ENCODE measurements at places on chromosomes 16 and 17.

DNA sequence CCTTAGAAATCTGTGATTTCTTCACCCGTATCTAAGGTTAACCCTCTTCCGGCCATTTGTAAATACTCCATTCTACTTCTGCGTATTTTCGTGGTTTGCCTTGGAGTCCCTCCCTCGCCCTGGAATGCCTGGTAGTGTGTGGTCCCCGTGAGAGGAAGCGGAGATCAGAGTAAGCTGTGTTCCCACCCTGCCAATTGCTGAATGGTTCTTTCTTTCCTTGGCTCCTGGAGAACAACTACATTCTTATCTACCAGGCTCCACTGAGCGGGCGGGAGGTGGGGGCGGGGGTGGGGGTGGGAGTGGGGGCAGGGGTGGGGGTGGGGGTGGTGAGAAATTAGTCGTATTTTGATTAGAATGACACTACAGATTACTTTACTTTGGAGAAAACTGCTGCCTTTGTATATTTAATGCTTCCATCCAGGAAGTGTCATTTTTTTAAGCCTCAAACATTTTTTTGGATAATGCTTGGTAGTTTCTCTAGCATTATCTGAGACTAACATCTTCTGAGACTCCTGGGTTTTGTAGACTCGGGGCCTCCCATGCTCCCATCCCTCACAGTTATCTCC lies 20.9 kb upstream of the FASN start:
- no peak for DNase-seq

- no peak for DNase-seq
These were observed 143.9 kb upstream of the SHISA6 start for GRCh38 chr17:11097121-11097520.

DNA sequence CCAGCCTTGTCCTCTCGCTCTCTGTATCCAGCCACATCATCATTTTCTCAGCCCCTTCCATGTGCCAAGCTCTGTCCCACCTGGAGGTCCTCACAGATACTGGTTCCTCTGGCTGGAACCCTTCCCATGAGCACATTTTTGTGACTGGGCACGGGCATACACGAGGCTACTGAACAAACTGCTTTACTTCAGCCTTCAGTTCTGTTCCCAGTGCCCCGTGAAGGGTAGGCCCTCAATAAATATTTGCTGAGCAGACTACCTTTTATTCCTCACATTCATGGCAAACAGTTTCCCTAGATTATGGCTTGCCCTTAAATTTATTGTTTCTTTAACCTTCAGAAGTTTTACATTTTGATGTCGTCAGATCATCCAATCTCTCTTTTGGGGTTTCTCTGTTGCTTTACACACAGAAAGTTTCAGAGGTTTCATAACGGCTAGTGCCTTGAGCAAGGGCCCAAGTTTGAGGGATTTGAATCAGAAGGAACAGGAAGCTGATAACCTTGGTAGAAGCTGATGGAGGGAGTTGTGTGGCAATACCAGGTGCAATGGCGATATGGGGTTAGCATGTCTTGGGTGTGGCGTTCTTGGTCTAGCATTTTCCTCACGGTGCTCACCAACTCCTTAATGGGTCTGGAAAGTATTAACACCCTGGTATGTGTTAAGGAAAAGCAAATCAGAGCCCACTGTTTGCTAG lies 27.8 kb downstream of the TMEM92 start:
- DNase-seq: no peak

- no peak for DNase-seq
These were observed 5.8 kb downstream of the SEZ6L2 start for GRCh38 chr16:29893553-29893952.

- DNase-seq: no peak
These were observed 1051.4 kb upstream of the RBFOX1 start for GRCh38 chr16:6281274-6281673.

- DNase-seq: no peak
These were observed 25.5 kb upstream of the CBX4 start for GRCh38 chr17:79864617-79865250.

GRCh38 chr16:30602616-30603277 lies 7.4 kb downstream of the ZNF689 start:
- no peak for DNase-seq

GRCh38 chr17:58091024-58091567 lies 7.9 kb downstream of the DYNLL2 start:
- no peak for DNase-seq

DNA sequence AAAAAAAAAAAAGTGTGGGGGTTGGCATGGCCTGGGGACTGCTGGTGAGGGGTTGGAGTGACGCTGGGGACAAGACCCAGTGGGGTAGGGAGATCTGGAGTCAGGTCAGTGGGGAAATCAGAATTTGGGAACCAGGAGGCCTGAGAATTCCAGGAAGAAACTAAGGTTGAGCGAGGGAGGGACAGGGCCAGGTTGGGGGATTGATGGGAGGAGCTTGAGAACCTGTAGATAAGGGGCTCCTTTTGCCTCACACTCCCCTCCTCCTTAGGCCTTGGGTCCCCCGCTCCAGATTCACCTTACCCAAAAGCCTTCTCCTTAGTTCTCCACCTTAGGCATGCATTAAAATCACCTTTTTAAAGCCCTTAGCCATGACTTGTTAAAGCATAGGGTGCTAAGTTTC lies 8.3 kb upstream of the PYDC1 start:
- DNase-seq: no peak

GRCh38 chr17:64255764-64256163 lies 7.3 kb downstream of the TEX2 start:
- DNase-seq: no peak

GRCh38 chr16:79381603-79382042 lies 218.9 kb downstream of the MAF start:
- DNase-seq: no peak

- no peak for DNase-seq
These were observed 889 bp downstream of the MBTD1 start for GRCh38 chr17:51258756-51259563.

DNA sequence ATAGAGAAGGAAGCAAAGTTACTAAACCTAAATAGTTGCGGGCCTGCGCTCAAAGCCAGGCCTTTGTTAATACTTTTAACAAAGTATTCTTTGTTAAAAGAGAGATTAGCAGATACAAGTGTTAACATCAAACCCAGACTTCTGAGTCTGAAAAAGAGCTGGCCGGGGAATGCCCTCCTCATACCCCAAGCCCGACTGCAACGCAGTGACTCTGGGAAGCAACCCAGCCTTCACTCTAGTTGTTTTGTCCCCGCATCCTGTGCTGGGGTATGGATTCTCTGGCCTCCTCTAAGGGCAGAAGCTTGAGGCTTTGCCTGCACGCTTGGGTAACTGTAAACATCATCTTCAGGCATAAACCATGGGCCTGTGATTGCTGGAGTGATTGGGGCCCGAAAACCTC lies 48.3 kb downstream of the ADCY7 start:
- DNase-seq: no peak

GRCh38 chr16:872436-873242 lies 72.1 kb upstream of the GNG13 start:
- DNase-seq: no peak

DNA sequence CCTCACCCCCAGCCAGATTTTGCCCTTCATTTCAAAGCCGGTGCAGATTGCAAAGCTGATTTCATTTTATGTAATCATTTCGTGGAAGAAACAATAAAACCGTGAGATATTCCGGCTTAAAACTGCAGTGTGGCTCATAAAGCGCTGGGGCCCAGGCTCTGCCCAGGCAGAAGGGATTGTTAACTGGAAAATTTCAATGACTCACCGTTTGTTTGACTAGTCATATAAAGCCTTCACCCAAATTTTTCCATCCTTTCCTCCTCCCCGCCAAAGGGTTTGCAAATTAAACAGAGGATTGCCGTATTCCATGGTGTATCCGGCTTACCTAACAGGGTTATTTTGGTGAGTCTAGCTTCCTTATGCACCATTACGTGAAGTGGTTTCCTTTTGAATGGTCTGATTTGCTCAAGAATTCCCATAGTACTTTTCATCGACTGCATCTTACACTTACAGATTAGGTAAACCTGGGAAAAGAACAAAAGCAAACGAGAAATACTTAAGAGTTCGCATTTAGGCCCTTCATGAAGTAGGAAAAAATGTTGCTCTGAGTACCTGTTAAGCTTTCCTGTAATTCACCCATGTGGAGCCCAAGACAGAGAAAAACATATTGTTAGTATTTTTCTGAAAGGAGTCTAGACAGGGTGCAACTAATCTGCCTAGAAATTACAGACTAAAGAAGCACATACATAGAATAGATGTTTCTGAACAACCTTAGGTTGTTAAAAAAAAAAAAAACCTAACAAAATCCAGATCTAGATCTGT lies 949 bp upstream of the GSPT1 start:
- DNase-seq: no peak

DNA sequence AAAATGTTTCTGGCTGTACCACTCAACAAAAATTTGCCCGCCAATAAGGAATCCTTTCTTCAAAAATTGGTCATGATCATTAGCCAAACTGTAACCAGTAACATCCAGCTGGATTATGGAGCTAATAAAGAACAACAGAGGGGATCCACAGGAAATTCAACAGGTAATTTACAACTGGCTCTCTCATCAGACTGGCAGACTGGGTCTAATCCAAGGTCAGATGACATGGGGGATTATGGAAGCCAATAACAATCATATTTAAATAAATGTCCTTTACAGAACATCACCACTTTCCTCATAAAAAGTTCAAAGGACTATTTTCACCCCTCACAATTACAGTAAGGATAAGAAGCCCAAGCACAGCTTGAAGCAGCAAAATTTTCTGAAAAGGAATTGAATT lies 66.4 kb downstream of the KANSL1 start:
- DNase-seq: no peak

GRCh38 chr17:44356241-44356640 lies 7.4 kb downstream of the FAM171A2 start:
- DNase-seq: no peak

- DNase-seq: no peak
These were observed at the start of gene NOTUM for GRCh38 chr17:81961087-81961511. Gene NOTUM, minus strand, starts transcription at chr17:81961187. Its CDS starts 278 bp downstream, at chr17:81960909.

- DNase-seq: no peak
These were observed 4.3 kb downstream of the TBCD start for GRCh38 chr17:82756166-82756565.

GRCh38 chr16:85991856-85992255 lies 92.9 kb downstream of the IRF8 start:
- no peak for DNase-seq

- peak; percentile 52 for DNase-seq
These were observed 543 bp downstream of the TMUB2 start for GRCh38 chr17:44187131-44187899.

DNA sequence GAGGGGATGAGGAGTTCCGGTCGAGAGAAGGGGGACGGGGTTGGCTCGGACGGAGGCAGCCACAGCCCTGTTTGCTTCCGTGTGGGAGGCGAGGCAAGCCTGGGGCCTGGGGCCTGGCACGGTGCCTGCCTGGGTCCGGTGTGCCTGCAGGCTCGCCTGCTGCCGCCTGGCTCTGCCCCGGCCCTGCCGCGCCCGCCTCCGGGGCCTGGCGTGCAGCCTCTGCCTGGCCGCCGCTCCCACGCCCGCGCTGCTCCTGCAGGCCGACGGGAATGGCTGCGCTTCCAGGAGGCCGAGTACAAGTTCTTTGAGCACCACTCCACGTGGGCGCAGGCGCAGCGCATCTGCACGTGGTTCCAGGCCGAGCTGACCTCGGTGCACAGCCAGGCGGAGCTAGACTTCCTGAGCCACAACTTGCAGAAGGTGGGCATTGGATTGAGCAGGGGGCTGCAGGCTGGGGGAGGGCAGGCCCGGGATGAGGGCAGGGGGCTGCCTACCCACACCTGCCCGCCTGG lies 53.1 kb downstream of the MRC2 start:
- no peak for DNase-seq

DNA sequence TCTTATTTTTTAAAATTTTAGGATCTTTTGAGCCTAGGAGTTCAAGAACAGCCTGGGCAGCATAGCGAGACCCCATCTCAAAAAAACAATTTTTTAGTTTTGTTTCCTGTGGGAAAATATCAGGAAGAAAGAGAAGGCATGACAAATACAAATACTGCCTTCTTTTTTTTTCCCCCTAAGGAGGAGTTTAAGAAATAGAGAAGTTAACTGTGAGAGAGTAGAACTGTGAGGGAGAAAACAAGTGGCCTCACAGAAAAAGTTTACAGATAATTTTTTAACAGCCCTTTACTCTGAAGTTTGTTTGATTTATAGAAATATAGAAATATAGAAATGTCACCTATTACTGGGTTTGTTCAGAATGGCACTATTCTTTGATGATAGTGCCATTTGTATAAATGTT lies 21.1 kb downstream of the TTYH2 start:
- DNase-seq: no peak

GRCh38 chr16:69003500-69003899 lies 102.0 kb upstream of the HAS3 start:
- DNase-seq: no peak

DNA sequence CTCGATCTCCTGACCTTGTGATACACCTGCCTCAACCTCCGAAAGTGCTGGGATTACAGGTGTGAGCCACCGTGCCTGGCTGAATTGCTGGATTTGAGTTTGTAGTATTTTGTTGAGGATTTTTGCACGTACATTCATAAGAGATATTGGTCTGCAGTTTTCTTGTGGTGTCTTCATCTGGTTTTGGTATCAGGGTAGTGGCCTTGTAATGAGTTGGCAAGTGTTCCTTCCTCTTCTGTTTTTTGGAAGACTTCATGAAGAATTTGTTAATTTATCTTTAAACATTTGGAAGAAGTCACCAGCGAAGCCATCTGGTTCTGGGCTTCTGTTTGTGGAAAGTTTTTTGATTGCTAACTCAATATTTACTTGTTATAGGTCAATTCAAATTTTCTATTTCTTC lies 26.9 kb downstream of the SPNS3 start:
- DNase-seq: no peak

- DNase-seq: no peak
These were observed 289.6 kb downstream of the WWOX start for GRCh38 chr16:78389009-78389498.

DNA sequence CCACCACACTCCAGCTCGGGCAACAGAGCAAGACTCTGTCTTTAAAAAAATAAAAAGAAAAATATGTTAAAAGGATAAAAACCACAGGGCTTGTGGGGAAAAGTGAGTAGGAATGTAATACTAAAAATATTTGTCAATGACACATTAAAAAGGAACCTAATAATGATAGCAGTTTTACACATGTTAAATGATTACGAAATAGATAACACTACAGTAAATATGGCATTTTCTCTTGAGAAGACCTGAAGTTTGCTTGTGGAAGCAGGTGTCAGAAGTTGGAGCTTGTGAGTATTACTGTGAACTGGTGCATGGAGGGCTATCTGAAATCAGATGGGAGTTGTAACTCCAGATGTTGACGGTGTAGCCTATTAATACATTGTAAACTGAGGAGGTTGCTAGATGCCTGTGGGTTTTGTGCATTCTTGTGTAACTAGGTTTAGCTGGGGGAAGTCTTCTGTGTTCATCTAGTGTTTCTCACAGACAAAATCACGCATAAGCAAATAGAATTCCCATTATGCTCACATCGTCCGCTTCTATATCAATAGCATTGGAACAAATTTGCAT lies 44.2 kb upstream of the CLEC18A start:
- DNase-seq: no peak

DNA sequence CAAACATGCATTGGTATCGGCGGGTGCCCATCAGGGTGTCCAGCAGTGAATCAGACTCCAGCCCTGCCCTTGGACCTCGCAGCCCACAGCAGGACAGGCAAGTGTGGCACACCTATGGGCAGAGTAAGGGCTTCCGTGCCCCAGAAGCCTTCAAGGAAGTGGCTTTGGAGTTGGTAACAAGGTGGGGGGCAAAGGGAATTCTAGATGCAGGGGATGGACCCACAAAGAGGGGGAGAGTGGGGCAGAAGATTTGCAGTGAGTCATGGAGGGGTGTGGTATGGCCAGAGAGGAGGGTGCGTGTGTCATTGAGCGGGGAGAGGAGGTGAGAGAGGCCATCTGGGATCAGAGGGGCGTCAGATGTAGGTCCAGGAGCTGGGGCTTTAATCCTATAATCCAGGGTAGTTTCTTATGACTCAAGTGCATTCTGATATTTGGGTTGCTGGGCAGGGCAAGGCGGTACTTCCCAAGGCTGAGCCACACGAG lies 8.5 kb upstream of the SPNS2 start:
- no peak for DNase-seq
